Stimulated activated CD8-positive, alpha-beta memory T cell treated with anti-CD3 and anti-CD28 coated beads, Interleukin-4, amount 100 ng/mL, for 4 hours (primary cell): ENCODE measurements at places on chromosomes 6 and 20.

GRCh38 chr20:62030834-62031434 is 34.7 kb downstream of the TAF4 start:
- DNase-seq = no peak

DNA sequence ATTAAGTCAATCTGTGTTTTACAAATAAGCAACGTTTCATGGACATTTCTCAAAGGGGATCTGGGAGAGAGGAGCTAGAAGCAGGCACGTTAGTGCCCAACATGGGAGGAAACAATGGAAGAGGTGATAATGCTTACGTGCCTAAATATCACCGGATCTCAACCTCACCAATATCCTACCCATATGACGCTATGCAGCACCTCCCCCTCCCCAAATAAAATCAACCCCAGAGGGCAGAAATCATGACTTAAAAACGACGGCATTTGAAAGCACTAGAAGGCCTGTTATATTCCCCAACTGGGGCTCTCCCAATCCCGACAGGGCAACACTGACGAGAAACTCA is 425 bp downstream of the HBS1L start:
- DNase-seq = no peak

DNA sequence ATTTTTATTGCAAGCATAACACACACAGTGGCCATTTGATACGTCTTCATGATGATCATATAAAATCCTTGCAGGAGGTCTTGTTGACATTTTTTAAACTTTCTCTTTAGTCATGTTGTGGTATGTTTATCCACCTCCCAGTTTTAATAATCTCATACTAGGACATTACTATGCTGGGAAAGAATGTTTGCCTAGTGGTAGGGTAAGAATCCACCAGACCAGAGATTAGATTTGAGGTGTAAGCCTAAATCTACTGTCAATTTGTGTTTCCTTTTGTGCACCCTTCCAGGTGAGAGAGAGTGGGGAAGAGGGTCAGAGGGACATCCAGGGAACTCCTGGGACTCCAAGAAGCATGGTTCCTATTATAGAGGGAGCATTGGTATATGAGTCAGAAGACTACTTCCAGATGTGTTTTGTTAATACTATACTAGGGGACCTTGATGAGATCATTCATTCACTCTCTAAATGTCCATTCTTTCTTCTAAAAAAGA is 298.3 kb upstream of the SASH1 start:
- DNase-seq = no peak

DNA sequence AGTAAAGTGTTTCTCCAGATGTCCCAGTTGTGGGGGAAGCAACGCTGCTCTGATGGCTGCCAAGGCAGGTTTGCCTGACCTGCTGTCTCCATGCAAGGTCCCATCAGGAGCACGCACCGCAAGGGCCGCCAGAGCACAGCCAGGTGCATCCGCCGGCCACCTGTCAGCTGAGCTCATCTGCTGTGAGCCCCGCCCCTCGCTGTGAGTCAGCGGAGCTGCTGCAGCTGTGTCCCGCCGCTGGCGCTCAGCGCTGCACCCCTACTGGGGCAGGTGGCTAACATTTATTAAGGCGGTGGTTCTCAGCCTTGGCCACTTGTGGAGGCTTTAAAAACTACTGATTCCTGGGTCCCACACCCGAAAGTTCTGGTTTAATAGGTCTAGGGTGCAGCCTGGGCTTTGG is 225.7 kb downstream of the UST start:
- DNase-seq = peak; percentile 6

GRCh38 chr6:150334790-150335783 is 33.7 kb upstream of the IYD start:
- no peak for DNase-seq

DNA sequence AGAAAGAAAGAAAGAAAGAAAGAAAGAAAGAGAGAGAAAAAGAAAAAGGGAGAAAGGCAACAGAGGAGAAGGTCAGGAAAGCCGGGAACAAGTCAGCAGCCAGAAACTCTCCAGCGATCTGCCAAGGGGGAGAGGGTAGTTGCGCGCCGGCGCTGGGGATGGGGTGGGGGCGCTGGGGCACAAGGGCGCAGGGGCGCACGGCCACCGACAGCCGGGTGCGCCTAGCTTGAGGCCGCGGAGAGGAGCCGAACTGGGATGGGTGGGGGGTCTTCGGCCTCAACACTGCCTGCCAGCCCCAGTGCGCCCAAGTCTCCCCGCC is 533 bp upstream of the RSPO3 start:
- no peak for DNase-seq

DNA sequence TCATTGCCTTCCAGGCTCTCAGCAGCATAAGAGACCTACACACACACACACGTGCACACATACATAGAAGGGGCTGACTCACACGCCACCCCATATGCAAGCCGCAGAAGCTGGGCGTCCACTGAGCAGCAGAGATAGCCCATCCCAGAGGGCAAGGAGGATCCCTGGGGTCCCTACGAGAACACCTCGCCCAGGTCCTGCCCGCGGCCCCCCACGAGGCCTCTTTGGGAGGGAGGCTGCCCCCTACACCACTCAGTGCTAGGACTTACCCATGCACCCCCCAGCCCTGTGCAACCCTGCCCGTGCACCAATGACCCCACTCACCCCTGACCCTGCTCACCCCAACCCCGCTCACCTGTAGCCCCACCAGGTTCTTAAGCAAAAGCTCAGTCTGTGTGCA is 20.6 kb upstream of the NTSR1 start:
- no peak for DNase-seq

DNA sequence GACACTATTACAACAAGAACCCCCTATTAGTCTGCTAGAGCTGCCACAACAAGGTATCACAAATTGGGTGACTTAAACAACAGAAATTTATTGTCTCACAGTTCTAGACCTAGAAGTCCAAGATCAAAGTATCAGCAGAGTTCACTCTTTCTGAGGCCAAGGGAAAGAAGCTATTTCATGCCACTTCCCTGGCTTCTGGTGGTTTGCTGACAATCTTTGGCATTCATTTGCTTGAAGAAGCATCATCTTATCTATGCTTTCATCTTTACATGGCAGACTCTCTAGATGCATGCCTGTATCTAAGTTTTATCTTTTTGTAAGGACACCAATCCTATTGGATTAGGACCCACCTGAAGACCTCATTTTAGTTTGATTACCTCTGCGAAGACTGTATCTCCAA is 296.8 kb upstream of the MARCKS start:
- no peak for DNase-seq

- no peak for DNase-seq
Observed at GRCh38 chr6:85576476-85576875, 17.2 kb downstream of the SNX14 start.

GRCh38 chr6:128327890-128328289 is 192.5 kb downstream of the PTPRK start:
- DNase-seq = no peak

DNA sequence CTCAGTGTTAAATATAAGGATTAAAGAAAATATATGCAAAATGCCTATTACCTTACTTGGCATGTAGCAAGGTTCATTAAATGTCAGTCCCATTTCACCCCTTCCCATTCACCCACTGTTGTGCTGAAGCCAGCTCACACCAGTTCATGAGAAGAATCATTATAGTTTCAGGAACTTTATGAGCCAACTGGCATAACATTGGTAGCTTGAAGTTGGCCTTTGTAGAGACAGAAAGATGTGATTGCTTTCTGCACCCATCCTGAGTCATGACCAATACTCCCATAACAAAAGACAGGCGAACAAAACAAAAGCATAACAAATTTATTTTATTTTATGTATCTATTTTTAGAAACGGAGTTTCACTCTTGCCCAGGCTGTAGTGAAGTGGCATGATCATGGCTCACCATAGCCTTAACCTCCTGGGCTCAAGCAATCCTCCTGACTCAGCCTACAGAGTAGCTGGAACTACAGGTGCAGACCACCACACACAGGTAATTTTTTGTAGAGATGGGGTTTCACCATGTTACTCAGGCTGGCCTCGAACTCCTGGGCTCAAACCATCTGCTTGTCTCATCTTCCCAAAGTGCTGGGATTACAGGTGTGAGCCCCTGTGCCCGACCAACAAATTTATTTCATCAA is 17.6 kb upstream of the IER3 start:
- DNase-seq = no peak
